Right hindlimb (tissue), 1 donor: ENCODE measurements at places on chromosomes 16 and 17.

GRCh38 chr17:34493917-34494316 lies 85.5 kb upstream of the TMEM132E start:
- DNase-seq = no peak

DNA sequence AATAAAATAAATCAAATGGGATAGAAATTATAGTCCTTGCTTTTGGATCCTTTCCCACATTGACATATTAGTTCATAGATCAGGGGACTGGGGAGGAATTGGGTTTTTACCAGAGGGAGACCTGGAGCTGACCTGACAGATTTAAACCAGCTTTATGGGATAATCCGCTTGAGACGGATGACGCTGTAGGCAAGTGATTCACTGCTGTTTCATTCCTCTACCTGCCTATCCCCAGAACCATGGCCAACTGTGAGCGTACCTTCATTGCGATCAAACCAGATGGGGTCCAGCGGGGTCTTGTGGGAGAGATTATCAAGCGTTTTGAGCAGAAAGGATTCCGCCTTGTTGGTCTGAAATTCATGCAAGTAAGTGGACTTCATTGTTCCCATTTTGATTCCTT lies 2.1 kb downstream of the NME1 start:
- DNase-seq = no peak

GRCh38 chr17:61235001-61235826 lies 164.4 kb upstream of the TBX2 start:
- no peak for DNase-seq

- no peak for DNase-seq
Observed at GRCh38 chr17:49365667-49366066, 3.6 kb upstream of the ZNF652 start.

DNA sequence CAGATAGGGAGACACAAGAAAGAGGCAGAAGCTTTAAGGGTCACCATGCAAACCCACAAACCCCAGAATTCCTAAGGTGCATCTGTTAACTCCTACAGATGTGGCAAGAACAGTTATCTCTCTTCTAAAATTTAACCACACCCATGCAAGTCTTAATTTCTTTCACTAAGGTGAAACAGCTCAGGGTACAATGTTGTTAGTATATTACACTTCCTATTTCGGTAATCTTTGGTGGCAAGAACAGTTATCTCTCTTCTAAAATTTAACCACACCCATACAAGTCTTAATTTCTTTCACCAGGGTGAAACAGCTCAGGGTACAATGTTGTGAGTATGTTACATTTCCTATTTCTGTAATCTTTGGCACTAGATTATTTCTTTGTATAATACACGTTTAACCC lies 6.6 kb downstream of the CCL23 start:
- no peak for DNase-seq

GRCh38 chr17:7136266-7136877 lies 21.8 kb upstream of the ASGR2 start:
- DNase-seq = peak; percentile 67

GRCh38 chr16:12229759-12230594 lies 253.4 kb downstream of the SNX29 start:
- DNase-seq = no peak

DNA sequence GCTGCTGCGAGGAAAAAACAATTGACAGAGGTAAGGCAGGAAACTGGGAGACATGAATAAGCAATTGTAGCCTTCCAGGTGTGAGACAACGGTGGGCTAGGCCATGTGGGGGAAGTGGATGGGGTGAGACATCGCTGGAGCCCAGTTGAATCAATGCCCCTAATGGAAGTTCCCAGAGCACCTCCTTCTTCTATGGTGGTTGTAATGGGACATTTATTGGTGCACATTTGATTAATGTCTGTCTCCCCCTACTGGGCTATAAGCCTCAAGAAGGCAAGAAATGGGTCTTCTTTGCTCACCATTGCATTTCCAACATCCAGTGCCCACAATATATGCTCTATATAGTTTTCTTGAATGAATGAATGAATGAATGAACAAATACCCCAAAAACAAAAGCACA lies 22.7 kb upstream of the CD300E start:
- no peak for DNase-seq
